ENCODE measurements at places on chromosomes 11 and 22.
A peak's percentile ranks its signal among the peaks of the same experiment; 100 is the strongest.

GRCh38 chr11:44219830-44220796 is 89.8 kb downstream of the ALX4 start:
- H3K4me1 ChIP-seq = no peaks in the 10 kb centered on the region
- no peak for DNase-seq
- no peak overlapping the region for H3K4me3 ChIP-seq
- H3K36me3 ChIP-seq = peaks cover 4% of the 10 kb centered on the region

GRCh38 chr11:10323793-10324170 is 18.9 kb downstream of the ADM start:
- H3K4me3 ChIP-seq = no peak overlapping the region
- H3K4me1 ChIP-seq = no peaks in the 10 kb centered on the region
- H3K27me3 ChIP-seq = peaks cover 5% of the 10 kb centered on the region
- no peak for DNase-seq
- H3K27ac ChIP-seq = no peak overlapping the region

DNA sequence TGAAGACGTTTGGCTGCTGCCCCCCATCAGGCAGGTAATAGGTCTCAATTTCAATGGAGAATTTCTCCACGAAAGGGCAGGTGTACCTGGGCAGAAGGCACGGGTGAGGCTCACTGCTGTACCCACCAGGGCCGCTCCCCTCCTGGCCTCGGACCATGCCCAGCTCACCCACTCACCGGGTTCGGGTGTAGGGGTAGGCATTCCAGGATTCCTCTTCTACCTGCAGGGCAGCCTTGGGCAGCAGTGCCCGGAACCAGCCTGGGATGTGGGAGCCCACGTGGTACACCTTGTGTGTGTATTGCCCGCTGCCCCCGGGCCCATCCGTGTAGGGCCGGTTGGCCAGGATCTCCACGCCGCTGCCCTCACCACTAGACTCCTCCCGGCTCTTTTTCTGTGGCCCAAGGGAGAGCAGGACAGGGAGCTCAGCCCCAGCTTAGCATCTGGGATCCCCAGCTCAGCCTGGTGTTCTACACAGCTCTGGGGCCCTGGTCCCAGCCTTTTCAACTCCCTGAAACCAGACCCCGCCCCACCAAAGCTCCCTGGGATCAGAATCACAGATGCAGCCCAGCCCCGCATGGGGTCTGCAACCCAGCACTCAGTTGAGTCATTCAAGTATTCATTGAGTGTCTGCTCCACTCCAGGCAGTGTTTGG is 2.7 kb downstream of the PITPNM1 start:
- no peak for DNase-seq
- H3K36me3 ChIP-seq = peaks cover 18% of the 10 kb centered on the region
- H3K4me1 ChIP-seq = peaks cover 53% of the 10 kb centered on the region
- no peak overlapping the region for H3K4me3 ChIP-seq

DNA sequence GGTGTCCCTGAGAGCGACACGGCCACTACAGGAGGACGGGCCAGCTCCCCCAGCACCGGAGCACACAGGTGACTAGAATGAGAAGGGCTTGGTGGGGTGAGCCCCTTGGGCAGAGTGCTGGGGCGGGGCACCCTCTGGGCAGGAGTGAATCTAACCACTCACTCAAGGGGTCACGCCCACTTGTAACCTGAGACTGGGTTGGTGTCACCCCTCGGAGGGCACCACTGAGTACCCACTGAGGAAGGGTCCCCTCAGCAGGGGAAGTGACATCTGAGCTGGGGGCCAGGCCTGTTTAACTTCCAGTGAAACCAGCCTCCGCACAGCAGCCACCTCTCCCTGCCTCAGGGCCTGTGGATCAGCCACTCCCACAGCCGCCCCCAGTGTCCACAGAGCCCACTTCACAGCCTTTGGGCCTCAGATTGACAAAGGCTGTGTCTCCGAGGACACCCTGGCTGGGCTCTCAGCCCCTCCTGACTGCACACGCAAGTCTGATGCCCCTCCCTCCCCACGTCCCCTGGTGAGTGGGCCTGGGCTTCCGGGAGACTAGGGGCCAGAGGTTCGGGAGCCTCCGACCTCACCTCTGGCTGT is 5.6 kb downstream of the GATD1 start:
- no peaks in the 10 kb centered on the region for H3K27me3 ChIP-seq
- H3K4me1 ChIP-seq = peaks cover 18% of the 10 kb centered on the region
- peaks cover 4% of the 10 kb centered on the region for H3K36me3 ChIP-seq
- DNase-seq = no peak
- no peak overlapping the region for H3K27ac ChIP-seq
- H3K4me3 ChIP-seq = no peak overlapping the region

GRCh38 chr11:23423656-23424055 is 563.4 kb upstream of the CCDC179 start:
- no peak overlapping the region for H3K4me3 ChIP-seq
- H3K36me3 ChIP-seq = no peaks in the 10 kb centered on the region
- no peak for DNase-seq
- no peaks in the 10 kb centered on the region for H3K4me1 ChIP-seq
- H3K27me3 ChIP-seq = no peaks in the 10 kb centered on the region
- H3K27ac ChIP-seq = no peak overlapping the region

DNA sequence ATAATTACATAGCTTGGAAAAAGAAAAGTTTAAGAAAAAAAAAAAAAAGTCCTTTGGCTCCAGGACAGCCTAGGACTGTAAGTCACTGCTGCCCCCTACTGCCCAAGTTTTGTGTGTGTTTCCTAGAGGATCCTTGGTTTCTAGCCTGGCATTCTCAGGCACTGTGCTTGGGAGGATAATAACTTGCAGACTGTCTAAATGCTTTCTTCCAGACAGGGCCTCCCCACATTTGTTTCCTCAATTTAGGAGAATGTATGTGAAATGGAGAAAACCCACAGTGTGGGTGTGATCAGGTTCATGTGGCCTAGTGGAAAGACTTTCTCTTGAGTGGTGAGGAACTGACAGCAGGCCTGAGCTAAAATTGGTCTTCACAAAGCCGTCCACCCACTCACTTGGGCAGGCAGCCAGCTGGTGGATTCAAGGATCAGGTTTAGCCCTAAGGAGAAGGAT is 191.0 kb downstream of the NAV2 start:
- H3K27me3 ChIP-seq = no peaks in the 10 kb centered on the region
- H3K36me3 ChIP-seq = no peaks in the 10 kb centered on the region
- H3K4me3 ChIP-seq = no peak overlapping the region
- H3K27ac ChIP-seq = no peak overlapping the region
- H3K4me1 ChIP-seq = no peaks in the 10 kb centered on the region

DNA sequence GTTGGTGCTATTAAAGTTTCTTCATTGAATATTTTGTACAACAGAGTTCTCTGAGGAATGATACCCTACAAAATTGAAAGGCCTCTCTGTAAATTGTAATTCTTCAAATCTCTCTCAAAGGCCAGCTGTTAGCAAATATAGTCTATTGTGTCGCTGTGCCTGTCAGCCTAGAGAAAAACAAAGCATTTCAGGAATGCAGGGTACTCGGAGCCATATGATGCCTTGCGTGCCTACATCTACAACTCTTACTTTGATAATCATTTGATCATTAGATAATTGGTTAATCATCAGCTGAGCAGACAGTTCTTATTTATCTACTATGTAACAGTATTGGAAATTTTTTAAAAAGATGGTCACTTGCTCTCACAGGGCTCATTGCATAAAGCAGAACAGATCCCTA is 67.3 kb downstream of the RNF169 start:
- DNase-seq = no peak
- H3K27ac ChIP-seq = no peak overlapping the region
- no peaks in the 10 kb centered on the region for H3K27me3 ChIP-seq
- H3K4me1 ChIP-seq = no peaks in the 10 kb centered on the region
- no peak overlapping the region for H3K4me3 ChIP-seq

DNA sequence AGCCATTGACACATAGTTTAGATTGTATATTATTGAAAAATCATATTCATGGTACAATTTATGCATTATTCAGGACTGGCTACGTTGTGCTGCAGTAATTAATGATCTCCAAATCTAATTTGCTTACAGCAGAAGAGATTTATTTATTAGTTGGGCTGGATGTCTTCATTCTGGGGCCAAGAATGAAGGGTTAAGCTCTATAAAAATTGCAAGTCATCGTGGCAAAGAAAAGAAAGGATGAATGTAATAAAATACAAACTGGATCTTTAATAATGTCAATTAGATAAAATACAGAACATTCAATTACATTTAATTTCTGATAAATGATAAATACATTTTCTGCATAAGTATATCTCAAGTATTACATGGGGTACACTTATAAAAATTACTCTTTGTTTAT is 151.8 kb upstream of the ANO5 start:
- no peak overlapping the region for H3K4me3 ChIP-seq
- H3K36me3 ChIP-seq = no peaks in the 10 kb centered on the region
- no peak for DNase-seq
- no peaks in the 10 kb centered on the region for H3K4me1 ChIP-seq
- no peak overlapping the region for H3K27ac ChIP-seq

GRCh38 chr11:75644946-75645345 is 23.9 kb downstream of the MAP6 start:
- no peak for DNase-seq
- no peaks in the 10 kb centered on the region for H3K27me3 ChIP-seq
- H3K36me3 ChIP-seq = no peaks in the 10 kb centered on the region
- no peak overlapping the region for H3K27ac ChIP-seq
- H3K4me3 ChIP-seq = no peak overlapping the region

DNA sequence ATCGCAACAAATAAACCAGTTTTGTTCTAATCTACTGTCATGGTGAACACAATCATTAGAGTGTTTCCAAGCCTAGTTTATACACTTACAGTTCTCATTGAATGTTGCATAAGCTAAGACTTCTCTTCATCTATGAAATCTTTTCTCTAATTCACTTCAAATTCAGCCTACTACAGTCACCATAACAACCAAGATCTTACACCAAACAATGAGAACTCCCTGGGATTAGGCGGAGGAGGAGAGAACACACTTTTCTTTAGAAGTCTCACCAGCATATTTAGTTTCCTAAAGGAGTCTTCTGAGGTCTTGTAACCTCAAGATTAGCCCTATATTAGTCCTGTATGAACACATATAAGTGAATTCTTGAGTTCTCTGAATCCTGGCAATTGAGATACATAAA is 1889.7 kb downstream of the LRRC4C start:
- H3K27me3 ChIP-seq = no peaks in the 10 kb centered on the region
- no peak overlapping the region for H3K4me3 ChIP-seq
- H3K36me3 ChIP-seq = no peaks in the 10 kb centered on the region
- DNase-seq = no peak
- no peak overlapping the region for H3K27ac ChIP-seq

- DNase-seq = no peak
- no peaks in the 10 kb centered on the region for H3K36me3 ChIP-seq
- no peaks in the 10 kb centered on the region for H3K27me3 ChIP-seq
- no peak overlapping the region for H3K27ac ChIP-seq
These were observed 682.6 kb downstream of the KCNA4 start for GRCh38 chr11:29333993-29334775.

GRCh38 chr22:44151676-44152075 is 29.0 kb upstream of the PARVG start:
- no peak for DNase-seq
- H3K4me1 ChIP-seq = peaks cover 4% of the 10 kb centered on the region
- no peak overlapping the region for H3K4me3 ChIP-seq
- H3K27me3 ChIP-seq = peaks cover 8% of the 10 kb centered on the region
- H3K36me3 ChIP-seq = peaks cover 6% of the 10 kb centered on the region

GRCh38 chr11:32334822-32335221 is 100.5 kb downstream of the WT1 start:
- H3K4me1 ChIP-seq = no peaks in the 10 kb centered on the region
- no peak for DNase-seq
- H3K4me3 ChIP-seq = no peak overlapping the region
- H3K27ac ChIP-seq = no peak overlapping the region
- no peaks in the 10 kb centered on the region for H3K27me3 ChIP-seq

GRCh38 chr22:42961810-42962209 is 53.1 kb downstream of the PACSIN2 start:
- no peaks in the 10 kb centered on the region for H3K27me3 ChIP-seq
- no peak overlapping the region for H3K27ac ChIP-seq
- H3K36me3 ChIP-seq = no peaks in the 10 kb centered on the region
- no peak for DNase-seq
- no peak overlapping the region for H3K4me3 ChIP-seq

DNA sequence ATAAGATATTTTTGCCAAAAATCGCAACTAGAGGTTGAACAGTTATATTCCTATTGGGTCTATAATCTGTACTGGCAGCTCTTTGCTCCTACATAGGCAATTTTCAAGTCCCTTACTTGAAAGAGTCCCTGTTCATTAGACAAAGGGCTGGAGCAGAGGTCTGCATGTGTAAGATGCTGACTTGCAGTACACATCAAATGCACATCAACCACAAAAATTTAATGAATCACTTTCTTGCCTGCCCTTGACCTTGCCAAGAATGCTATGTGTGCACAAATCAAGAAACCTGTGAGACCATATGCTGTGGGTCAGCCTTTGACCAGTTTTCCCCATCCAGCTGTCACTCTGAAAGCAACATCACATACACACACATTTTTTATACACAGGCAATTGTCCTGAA is 661.5 kb downstream of the LRRC4C start:
- no peaks in the 10 kb centered on the region for H3K4me1 ChIP-seq
- DNase-seq = no peak
- no peaks in the 10 kb centered on the region for H3K36me3 ChIP-seq
- H3K27ac ChIP-seq = no peak overlapping the region
- H3K27me3 ChIP-seq = no peaks in the 10 kb centered on the region

- no peak for DNase-seq
- H3K4me3 ChIP-seq = no peak overlapping the region
These were observed 32.5 kb downstream of the NADSYN1 start for GRCh38 chr11:71485466-71485865.

DNA sequence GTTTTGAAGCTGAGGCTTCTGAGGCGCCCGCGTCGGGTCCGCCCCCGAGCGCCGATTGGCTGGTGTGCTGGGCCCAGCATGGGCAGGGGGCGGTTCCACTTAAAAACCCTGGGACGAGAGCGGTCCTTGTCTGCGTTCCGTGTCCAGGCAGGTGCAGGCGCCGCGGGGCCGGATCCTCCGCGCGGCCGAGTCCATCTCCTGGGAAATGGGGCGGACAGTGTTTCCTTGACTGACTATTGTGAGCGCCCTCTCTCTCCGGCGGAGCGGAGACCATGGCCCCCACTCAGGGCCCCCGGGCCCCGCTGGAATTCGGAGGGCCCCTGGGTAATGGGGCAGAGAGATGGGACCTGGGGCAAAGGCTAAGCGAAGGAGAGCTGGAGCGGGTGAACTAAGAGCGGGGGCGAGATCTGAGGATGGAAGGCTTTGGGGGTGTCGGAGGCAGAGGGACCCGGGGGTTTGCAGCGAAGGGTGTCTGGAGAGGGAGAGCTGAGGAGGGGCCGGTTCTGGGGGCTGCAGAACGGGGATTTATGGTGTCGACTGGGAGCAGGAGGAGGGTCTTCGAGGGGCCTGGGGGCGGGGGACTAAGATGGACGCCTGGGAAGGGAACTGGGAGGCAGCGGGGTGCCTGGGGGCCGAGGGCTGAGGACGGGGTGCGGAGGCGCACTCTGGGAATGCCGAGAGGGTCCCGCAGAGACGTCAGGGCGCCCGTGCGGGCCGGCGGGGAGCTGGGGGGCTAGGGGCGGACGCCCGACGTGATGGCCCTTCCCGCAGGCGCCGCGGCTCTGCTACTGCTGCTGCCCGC is at the start of gene TM7SF2:
Gene TM7SF2 (plus strand): TSS at position 129 of the 802 bp plus-strand sequence. CDS start 144 bp downstream, at position 273.
- peak within 1 kb of the TSS; percentile 66 for H3K27ac ChIP-seq
- peaks cover 14% of the 10 kb centered on the region for H3K4me1 ChIP-seq
- DNase-seq = peak; percentile 93
- peaks cover 37% of the 10 kb centered on the region for H3K36me3 ChIP-seq
- H3K27me3 ChIP-seq = no peaks in the 10 kb centered on the region

- H3K4me1 ChIP-seq = no peaks in the 10 kb centered on the region
- no peak overlapping the region for H3K27ac ChIP-seq
- peaks cover 4% of the 10 kb centered on the region for H3K27me3 ChIP-seq
- DNase-seq = no peak
These were observed 168.8 kb upstream of the ISX start for GRCh38 chr22:34897126-34897525.
